ENCODE measurements at places on chromosomes 2 and 18.

- DNase-seq, result no peak
Observed at GRCh38 chr2:100208141-100208770, 65.9 kb upstream of the AFF3 start.

DNA sequence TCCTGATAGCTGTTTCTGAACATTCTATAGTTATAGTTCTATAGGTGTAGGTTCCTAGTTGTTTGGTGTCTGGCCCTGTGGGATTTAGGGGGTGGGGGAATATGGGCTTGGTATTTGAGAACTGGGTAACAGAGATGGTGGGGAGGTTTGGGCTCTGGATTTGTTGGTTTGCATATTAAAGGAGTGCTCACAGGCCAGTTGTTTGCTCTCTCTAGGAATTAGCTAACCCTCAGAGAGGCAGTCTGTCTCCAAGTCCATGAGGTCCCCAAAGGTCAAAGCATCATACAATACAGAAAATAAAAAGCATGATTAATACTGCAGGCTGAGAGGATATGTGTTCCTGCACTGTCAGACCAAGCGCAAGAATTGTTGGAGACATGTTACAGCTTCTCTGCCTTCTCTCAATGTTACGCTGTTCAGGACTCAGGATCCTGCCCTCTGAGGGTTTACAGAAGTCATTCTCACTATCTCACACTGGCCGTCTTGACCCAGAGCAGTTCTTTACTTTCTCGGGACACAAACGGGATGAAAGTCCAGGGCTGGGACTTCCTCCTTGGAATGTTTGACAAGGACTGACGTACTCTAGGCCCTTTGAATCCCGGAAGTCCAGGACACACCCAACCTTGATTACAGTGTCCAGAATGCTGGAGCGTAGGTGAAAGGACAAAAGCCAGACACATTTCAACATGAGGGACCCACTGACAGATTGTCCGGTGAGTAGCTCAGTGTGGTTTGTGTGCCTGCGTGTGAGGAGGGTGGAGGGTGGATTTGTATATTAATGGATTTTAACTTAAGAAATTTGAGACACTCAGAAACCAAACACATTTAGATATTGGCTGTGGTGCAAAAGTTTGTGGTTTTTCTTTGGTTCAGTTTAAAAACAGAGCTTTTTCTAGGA, at the start of gene NOSTRIN:
TSS of gene NOSTRIN (plus strand) at position 677 of the 898 bp plus-strand sequence. CDS start at position 687, 10 bp downstream.
- no peak for DNase-seq

GRCh38 chr18:74522635-74523548, 11.4 kb upstream of the CNDP1 start:
- DNase-seq, result no peak

DNA sequence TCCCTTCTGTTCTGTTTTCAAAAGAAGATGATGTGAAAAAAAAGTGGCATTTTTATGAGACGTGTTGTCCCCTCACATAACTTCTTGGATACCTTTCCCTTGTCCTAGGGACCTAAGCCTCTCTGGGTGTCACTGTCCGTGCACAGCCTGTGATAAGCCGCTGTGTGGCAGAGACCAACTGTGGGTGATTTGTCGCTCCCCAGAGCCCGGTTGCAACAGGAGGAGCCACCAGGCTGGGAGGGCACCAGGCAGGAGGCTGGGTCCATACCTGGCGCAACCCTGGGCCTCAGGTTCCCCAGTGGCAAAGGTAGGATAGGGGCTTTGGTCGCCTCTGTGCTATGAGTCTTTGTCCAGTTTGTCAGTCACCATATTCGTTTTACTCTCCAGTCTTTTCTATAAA, 82.1 kb downstream of the AGAP1 start:
- DNase-seq, result no peak

GRCh38 chr18:67243799-67244587, 272.5 kb downstream of the DSEL start:
- DNase-seq, result no peak

- no peak for DNase-seq
Observed at GRCh38 chr2:155099784-155100183, 401.3 kb downstream of the KCNJ3 start.

- DNase-seq, result peak; percentile 8
Observed at GRCh38 chr2:157497638-157498314, 53.9 kb upstream of the CYTIP start.

GRCh38 chr2:219459460-219460311, 25.0 kb downstream of the SPEG start:
- no peak for DNase-seq

DNA sequence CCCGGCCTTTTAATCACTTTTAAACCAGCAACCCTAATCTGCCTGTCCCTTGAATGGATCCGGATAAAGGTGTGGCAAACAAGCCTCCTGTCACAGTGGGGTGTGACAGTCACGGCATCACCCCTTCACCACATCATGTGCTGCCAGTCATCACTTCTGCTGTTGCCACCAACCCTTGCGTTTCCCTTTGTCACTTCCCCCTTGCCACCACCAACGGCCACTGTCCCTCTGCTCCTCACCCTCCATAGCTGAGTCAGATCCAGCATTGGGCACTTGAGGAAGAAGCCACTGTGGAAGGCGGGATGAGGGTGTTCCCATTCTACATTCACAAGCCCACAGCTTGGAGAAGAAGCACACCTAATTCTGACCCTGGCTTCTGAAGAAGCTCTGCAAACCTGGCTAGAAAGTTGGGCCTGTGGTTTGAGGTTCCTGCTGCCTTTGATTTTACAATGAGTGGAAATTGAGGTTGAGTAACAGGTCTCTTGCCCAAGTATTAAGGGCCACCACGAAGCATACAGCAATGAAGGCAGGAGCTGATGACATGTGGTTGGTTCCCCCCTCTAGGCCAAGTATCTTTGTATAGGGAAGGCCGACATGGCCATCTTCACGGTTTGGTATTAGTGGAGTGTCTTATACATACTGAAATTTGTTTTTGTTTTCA, 22.9 kb upstream of the DARS1 start:
- peak; percentile 40 for DNase-seq

- DNase-seq, result no peak
Observed at GRCh38 chr2:164967781-164968228, 12.5 kb upstream of the SLC38A11 start.

DNA sequence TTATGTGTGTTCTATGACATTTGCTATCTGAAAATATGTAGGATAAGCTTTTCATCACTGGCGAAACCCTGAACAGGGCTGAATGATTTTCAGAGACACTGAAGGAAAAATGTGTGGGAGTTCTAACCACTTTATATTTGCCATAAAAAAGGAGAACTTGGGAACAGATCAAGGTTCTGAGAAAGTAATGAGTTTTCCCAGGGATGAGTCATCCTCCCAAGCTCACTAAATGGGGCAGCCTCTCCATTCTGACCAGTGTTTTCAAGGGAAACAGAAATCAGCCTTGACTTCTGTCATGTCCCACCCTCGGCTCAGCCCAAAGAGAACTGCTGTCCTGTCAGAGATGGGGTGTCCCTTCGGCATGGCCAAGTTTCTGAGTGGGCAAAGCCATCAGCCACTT, 2109.8 kb upstream of the CELF4 start:
- DNase-seq, result no peak

- no peak for DNase-seq
Observed at GRCh38 chr2:190683802-190684201, 34.9 kb downstream of the NAB1 start.

DNA sequence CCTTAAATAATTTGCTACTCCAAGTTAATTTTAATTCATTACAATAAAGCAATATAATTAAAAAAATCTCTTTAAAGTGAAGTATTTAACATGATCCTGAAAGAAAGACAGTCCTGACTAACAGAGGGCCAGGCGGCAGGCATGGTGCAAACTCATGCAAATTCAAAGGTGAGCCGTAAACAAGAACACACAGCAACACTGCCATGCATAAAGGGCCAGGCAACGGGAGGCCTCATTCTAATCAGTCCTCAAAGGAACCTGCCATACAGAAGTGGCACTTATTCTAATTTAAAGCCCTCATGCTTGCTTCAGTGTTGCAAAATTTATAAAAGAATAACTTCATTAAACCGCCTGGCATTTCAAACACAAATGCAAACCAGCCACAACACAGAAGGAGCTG, 277.0 kb downstream of the ZNF521 start:
- no peak for DNase-seq
